ENCODE measurements at places on chromosomes 5 and 9.

- DNase-seq = no peak
Observed at GRCh38 chr5:79518718-79519117, 4.8 kb upstream of the HOMER1 start.

- no peak for DNase-seq
Observed at GRCh38 chr5:149294872-149295829, 23.5 kb downstream of the AFAP1L1 start.

DNA sequence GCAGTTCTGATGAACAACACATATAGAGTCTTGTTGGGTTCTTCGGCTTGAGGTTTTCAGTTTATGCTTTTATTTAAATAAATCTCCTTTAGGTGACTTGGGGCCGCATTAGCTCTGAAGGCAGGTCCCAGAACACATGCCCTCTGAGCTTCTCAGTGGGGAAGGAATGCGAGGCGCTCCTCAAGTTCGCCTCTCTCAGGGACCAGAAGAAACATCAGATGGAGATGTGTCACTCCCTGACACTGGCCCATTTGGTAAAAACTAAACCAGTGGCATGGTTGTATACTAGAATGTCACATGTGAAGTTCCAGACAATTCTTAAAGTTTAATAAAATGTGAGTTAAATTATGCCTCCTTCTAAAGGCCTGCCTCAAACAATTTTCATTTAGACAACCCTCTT is 1.9 kb downstream of the MACROH2A1 start:
- no peak for DNase-seq

GRCh38 chr9:101738566-101739183 is at the start of gene GRIN3A:
TSS of gene GRIN3A (minus strand) at chr9:101738647. CDS start at chr9:101737979, 668 bp downstream.
- peak; percentile 1 for DNase-seq

GRCh38 chr5:53469946-53470687 is 10.3 kb upstream of the FST start:
- DNase-seq = no peak

DNA sequence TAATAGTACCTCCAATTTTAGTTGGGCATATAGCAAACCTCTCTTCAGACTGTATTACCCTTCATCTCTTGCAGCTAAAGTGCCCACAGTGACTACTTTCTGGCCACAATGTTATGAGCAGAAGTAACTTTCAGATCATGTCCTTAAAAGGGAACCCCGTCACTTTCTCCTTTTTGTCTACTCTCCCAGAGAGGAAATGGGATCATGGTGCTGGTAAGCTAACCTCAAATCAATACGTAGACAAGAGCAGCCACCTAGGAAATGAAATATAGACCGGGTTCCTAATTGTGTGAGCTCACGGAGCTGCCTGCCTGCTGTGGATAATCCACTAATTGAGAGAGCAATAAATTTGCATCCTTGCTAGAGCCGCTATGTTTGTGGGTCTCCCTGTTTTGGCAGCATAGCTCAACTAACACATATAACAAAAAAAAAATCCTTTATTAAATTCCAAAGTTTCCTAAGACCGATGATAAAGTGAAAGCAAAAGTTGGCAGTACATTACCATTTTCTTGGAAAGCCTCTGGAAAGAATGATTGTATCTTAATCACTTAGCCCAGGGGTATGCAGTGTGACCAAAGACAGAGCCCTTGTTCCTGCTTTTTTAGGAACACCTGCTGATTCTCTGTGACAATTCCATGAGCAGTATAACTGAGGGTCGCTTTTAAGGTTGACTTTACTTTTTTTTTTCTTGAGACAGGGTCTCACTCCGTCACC is 5.6 kb upstream of the IL7R start:
- no peak for DNase-seq

Data from globus pallidus (tissue), 1 donor.